ENCODE measurements at places on chromosomes 12 and 14.
A peak's percentile ranks its signal among the peaks of the same experiment; 100 is the strongest.

DNA sequence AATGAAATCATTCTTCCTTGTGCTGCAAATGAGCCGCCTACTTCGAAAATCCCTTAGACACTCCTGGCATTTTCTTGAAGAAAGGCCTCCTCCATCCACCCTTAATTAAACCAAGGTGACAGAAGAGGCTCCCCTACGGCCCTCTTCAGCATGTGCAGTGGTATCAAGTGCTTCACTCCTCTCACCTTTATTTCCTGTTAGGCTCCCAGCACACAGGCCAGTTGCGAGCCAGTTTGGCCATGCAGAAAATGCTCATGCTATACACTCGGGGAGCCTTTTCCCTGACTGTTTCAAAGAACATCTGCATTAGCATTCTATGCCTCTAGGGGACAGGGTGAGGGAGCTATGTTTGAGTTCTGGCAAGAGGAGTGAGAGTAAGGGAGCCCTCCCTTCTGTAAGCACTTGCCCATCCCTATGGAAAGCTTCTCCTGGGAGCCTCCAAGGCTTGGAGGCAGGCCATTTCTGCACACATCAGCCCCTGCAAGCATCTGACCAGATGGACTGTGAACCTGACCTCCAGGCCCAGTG lies 291.5 kb downstream of the RPS29 start:
- no peak for DNase-seq

DNA sequence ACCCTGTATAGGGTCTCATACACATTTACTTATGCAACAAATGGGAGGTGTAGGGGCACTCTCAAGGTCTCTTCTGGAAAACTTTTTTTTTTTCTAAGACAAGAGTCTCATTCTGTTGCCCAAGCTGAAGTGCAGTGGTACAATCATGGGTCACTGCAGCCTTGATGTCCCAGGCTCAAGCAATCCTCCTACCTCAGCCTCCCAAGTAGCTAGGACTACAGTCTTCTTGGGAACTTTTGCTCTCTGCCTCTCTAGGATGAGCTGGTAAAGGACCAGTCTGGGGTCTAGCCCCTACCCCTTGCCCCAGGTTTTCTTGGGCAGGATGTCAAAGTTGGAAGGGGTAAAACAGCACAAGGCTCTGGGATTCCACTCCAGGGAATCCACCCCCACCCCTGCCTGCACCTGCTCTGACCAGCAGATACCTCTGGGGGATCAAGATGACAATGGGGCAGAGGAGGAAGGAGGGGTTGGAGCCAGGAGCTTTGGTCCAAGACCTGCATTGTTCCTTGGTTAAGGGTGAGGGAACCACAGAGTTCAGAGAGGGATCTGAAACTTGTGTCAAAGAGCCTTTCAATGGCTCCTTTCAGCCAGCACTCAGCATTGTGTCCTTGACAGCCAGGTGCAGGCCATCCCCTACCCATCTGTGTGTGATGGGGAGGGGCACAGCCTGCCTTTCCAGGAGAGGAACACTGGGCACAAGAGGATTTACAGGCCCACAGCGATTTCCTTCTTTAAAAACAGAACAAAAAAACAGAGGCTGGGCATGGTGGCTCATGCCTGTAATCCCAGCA lies 12.2 kb downstream of the CTDSP2 start:
- DNase-seq, result no peak

GRCh38 chr12:132116709-132117557 lies 27.2 kb downstream of the DDX51 start:
- DNase-seq, result no peak

DNA sequence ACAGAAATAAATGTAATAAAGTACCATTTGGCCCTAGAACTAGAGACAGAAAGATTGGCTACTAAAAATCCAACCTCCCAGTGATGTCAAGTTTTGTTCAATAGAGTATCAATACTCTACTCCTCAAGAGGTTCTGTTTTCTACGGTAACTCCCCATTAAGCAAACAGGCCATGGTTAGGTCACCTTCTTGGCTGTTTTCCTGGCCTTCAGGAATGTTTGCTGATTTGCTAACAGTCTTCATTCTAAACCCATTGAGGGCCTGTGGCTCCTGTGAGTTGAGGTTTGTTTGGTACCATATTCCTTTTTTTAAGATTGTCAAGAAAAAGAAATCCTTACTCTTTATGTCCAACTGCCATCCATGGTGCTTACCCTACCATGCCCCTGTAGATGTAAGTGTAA lies 1022.0 kb upstream of the TMEM132C start:
- DNase-seq, result no peak

DNA sequence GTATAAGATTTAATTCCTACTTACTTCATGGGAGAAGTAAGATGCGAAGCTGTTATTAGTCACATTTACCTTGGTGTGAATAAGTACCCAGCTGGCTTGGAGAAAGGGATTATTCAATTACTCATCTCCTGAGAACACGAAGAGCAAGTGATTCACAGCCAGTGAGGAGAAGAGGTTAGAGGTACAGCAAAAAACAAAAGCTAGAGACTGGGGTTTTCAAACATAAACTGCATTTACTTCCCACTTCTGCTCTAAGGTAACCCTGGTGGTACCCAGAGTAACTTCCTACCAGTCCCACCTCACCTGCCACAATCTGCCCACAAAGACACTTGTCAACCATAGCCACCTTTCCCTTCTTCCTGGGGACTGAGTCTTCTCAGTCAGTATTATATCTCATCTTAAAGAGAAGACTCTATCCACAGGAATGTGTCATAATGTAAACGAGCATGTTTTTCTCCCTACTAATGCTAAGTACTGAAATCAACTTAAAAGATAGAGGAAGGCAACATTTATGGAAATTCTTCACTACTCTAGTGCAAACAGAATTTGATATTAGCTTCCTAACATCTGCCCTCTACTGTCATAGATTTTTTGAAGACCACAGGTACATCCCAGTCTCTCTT lies 6.0 kb upstream of the IL22 start:
- no peak for DNase-seq

- DNase-seq, result no peak
Observed at GRCh38 chr12:72075891-72076557, 137.4 kb downstream of the TPH2 start.

GRCh38 chr14:70890826-70891659 lies 16.2 kb upstream of the PCNX1 start:
- DNase-seq, result no peak

DNA sequence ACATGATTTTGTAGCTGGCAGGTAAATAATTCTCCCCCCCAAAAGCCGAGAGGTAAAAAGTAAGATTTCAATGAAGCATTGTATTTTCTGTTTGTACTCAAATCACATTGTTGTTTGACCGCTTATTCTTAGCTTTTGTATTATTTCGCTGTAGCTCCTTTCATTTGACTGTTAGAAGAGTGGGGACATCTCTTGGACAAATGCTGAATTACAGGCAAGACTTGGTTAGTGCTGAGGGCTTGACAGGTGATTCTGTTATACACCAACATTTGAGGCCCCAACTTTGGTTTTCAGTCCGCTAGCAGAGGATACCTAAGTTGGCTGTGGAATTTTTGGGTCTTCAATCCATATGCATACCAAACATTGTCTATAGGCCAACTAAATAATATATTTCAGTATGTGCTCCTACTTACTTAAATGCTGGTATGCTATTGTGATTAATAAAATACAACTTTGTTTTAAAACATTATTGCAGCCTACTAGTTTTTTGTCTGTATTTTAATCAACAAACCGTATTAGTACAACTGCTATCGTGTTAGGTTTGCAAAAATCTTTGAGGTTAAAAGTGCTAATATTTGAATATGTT lies 102.2 kb downstream of the ERC1 start:
- no peak for DNase-seq

GRCh38 chr12:27513155-27513824 lies 10.7 kb upstream of the PPFIBP1 start:
- DNase-seq, result no peak

DNA sequence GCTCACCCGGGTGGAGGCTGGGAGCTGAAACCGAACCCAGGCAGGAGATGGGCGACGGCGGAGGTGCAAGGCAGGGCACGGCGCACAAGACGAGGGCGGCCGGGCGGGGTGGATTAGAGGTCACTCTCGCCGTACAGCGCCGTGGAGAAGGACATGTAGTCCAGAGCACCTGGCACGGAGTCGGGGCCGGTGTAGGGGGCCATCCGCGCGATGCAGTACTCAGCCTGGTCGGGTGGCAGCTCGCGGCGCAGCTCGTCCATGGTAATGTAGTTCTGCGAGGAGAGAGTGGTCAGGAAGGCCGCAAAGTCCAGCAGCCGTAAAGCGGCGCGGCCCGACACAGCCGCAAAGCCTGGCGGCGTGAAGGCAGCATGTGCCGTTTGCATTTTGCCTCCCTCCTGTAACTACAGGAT lies 81.9 kb upstream of the ZFP36L1 start:
- DNase-seq, result no peak

GRCh38 chr12:15767301-15767700 lies 21.9 kb downstream of the EPS8 start:
- no peak for DNase-seq

- DNase-seq, result no peak
Observed at GRCh38 chr12:26046906-26047305, 77.9 kb downstream of the BHLHE41 start.

- peak; percentile 45 for DNase-seq
Observed at GRCh38 chr14:100065942-100066574, 836 bp downstream of the EVL start.

DNA sequence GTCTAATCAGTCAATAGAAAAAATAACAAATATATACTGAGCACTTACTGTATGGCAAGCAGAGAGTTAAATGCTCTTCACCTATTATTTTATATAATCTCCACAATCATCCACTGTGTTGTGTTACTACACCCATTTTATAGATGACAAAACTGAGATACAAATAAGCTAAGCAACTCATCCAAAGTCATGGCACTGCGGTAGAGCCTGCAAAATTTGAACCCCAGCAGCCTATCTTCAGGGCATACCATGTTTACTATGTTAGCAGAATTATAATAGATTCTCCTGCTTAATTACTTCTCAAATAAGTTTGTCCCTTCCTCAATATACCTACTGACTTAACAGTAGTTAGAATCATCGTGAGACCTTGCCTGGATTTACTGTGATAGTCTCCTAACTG lies 53.6 kb upstream of the PCED1B start:
- no peak for DNase-seq

GRCh38 chr12:119624966-119625365 lies 31.4 kb downstream of the TMEM233 start:
- DNase-seq, result no peak

- DNase-seq, result no peak
Observed at GRCh38 chr12:4653257-4653656, 4.3 kb downstream of the NDUFA9 start.

- DNase-seq, result no peak
Observed at GRCh38 chr12:87975879-87976278, 53.3 kb downstream of the C12orf50 start.

DNA sequence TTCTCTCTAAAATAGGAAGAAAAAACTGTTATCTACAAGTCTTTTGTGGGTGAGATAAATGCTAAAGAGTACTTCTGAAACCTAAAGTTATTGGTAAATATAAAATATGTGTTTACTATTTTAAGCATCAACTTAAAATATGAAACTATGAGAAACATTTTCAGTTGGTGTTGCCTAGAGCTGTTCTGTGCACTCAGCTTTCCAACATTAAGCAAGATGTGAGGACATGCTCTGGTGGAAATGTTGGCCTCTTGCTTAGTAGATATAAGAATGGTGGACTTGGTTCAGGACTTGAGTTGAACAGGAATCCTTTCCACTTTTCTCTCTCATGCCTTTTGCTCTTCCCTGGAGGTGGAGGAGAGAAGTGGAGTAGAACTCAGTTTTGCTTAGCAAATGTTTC lies 164.1 kb upstream of the PELI2 start:
- no peak for DNase-seq

GRCh38 chr14:64234877-64235651 lies 59.1 kb downstream of the ESR2 start:
- no peak for DNase-seq

DNA sequence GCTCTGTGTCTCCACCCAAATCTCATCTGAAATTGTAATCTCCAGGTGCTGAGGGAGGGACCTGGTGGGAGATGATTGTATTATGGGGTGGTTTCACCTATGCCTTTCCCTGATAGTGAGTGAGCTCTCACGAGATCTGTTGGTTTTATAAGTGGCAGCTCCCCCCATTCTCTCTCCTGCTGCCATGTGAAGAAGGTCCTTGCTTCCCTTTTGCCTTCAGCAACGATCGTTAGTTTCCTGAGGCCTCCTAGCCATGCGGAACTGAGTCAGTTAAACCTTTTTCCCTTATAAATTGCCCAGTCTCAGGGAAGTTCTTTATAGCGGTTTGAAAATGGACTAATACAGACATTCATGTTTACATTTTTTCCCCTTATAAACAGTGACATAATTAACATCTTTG lies 36.1 kb downstream of the PELI2 start:
- no peak for DNase-seq

DNA sequence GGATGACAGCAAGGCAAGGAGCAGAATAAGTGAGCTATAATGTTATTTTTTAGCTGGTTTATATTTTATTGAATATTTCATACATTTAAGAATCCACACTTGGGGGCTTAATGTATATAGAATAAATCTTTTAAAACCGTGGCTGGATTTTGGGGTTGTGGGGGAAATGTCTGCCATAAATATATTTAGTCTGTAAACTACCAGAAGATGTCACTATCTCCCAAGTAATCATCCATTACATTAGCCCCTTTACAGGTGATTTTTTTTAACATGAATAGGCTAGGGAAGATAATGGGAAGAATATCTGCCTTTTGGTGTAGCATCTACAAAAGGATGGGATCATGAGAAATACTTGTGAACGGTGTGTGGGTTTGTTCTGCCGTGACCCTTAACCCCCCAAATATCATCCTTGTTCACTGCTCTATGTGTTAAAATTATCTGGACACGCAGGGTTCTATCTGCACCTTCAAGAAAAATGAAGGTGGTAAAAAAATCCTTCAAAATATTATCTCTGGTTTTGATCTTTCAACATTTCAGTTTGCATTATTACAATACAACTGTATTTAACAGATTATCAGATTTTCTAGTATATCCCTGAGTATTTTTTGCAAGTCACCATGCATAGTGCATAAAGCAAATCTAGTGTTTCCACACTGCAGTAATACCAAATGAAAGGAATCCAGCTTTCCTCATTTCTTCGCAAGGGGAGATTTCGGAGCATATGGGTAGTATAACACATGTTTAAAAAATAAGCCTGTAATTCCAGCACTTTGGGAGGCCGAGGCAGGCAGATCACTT lies 8.0 kb upstream of the SLC17A8 start:
- no peak for DNase-seq

DNA sequence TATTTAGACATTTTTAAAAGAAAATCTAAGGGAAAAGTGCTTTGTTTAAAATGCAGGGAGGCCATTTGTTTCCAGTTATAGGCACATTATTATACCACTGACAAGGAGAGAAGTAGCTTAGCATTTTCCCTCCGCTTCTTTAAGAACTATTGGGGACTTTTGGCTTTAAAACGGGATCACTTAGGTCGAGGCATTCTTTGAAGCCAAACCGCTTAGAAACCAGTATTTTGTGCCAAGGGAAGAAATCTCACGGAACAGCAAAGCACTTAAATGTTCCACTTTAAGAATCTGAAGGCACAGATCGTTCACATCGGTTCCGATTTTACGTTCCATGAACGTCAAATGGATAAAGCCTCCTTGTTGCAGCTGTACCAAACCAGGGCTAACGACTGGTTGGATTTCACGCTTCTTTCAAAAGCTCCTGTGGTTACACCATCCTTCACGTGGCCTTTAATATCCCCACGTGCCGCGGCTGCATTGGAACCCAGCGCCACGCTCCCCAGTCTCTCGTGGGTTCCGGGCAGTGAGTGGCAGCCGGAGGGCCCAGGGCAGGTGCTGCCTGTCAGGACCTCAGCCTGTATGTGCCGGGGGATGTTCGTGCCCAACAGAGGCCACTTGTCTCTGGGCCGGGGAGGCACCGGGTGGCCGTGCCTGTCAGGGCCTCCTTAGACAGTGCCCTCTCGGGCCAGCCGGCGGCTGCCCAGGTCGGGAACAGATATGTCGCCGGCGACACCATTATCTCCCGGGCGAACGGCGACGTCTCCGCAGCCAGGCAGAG lies 195.4 kb downstream of the KIF26A start:
- DNase-seq, result peak; percentile 11

Data from femur (tissue), 1 donor.